Activated CD4-positive, alpha-beta T cell treated with anti-CD3 and anti-CD28 coated beads, Interleukin-2, amount 10 ng/mL, durations not matched to agents 7 days and 5 days (primary cell): ENCODE measurements at places on chromosomes 1 and 21.

DNA sequence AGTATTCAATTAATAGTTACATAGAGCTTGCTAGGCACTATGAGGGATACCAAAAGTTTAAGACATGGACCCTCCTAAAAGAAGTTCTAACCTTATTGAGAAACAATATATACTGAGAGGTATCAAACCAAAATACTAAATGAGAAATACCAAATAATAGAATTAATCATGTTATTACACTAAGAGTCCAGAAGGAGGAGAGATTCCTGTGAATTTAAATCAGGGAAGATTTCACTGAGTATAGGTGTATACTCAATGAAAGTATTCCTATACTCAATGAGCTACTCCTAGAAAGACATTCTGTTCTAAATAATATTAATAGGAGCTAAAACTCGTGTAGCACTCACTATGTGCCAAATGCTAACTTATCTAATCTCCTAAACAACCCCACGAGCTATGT, 9.4 kb downstream of the CR1L start:
- no peak for DNase-seq

- no peak for DNase-seq
These were observed 70.0 kb downstream of the APP start for GRCh38 chr21:26100573-26100972.

GRCh38 chr1:207799989-207800648, 48.3 kb downstream of the CD46 start:
- DNase-seq: peak; percentile 3

DNA sequence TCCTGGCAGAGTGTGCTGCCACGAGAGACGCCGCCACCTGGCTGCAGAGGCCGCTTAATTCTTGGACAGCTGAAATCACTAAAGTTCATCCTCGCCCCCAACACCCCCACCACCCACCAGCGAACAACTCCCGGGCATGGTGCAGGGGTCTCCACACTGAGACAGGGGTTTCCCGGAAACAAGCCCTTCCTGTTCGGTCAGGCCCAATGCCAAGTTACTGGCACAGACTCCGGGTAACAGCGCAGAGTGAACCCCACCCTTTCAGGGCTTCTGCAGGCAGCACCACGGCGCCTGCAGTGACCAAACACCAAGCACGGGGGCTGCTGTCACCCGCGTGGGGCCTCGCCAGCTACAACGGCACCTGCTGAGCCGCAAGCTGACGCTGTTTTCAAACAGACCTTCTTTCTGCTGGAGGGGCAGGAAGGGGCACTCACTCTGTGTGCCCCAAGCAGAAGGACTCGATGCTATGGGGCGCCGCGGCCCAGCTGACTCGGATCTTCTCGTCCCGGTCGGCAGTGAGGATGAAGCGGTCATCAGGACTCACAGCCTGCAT, 17.4 kb downstream of the WDR4 start:
- DNase-seq: no peak

- DNase-seq: no peak
These were observed 243.6 kb downstream of the DNM3 start for GRCh38 chr1:172084876-172085275.

GRCh38 chr1:28115267-28115666, 26.9 kb upstream of the EYA3 start:
- DNase-seq: peak; percentile 37

DNA sequence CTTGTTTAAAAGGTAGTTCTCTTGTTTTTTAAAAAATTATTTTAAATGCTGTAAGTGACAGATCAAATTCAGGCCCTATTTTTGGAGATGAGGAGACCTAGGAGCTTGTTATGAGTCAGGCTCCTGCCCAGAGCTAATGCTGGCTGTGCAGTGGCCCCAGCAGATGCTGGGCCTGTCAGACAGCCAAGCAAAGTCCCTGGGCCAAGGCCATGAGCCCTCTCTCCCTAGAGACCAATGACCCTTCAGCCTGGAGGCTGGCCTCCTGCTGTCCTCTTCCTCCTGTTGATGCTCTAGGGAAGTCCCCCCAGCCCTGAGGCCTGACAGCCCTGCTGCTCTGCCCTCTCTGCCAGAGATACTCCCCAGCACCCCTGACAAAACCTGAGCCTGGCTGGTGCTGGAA, 128.1 kb upstream of the CTTNBP2NL start:
- DNase-seq: no peak

DNA sequence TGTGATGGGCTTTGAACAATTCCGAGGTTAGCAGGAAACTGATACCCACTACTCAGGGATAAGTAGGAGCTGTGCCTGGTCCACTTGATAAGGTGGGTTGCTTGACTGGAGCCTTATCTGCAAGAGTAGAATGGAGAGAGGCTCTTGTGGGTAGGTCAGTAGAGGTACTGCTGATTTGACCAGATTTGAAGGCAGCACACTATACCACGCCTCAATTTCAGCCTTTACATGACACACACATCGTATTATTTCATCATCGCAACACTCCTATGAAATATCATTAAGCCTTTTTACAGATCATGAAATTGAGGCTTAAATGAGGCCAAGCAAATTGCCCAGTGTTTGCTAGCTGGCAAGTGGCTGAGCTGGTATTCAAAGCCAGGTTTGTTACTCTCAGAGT, 69.6 kb downstream of the KCNJ15 start:
- no peak for DNase-seq

- DNase-seq: no peak
These were observed 7.0 kb upstream of the SLC25A34 start for GRCh38 chr1:15728937-15729657.
